ENCODE measurements at places on chromosomes 2 and 18. TPM values are rescaled to one million over a fixed set of nuclear protein-coding genes. Genes with fewer than 3 reads are reported as not detected.

DNA sequence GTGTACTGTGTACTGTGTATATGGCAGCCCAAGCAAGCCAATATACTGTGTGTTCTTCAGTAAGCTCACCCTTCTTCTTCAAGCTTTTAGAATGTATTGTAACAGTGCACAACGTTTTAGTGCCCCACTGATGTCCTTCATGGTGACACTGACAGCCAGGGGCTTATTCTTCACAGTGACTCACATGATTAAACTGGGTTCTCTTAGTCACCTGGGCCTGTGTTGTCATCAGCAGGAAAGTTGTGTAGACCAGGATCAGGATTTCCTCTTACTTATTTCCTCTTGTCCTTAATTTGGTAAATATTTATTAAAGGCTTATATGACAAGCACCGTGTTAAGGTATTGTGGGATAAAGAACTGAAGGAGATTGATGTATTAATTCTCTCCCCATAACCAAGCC is 67.9 kb upstream of the THOC1 start:
- no peak for DNase-seq

DNA sequence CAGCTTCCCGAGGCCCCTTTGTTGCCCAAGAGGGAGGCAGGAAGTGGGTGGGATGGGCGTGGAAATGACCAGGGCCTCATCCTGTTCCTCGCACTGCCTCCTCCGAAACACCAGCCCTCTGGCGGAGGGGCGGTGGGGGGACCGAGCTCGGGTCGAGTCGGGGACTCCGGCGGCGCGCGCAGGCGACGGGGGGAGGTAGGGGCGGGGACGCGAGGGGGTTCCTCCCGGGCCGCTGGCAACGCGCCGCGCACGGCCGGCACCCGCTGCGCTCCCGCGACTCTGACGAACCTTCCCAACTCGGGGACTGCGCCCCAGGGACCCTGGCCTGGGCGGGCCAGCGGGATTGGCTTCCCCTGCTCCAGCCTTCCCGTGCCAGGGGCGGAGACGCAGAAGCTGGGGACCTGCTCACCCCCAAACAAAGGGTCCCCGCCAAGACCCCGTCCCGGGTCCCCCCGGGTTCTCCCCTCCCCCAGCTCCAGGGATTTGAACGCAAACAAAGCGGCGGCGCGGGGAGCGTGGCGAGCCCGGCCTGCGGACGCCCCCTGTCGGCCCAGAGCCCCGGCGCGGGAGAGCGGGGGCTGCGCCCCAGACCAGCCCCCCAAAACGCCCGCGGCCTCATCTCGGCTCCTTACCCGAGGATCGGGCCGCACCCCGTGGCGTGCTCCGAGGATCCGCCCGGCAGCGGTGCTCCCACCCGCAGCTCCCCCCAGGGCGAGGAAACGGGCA is 1.2 kb downstream of the SEMA4C start:
- peak; percentile 90 for DNase-seq

GRCh38 chr2:141380008-141380979 is 750.5 kb downstream of the LRP1B start:
- DNase-seq: no peak

DNA sequence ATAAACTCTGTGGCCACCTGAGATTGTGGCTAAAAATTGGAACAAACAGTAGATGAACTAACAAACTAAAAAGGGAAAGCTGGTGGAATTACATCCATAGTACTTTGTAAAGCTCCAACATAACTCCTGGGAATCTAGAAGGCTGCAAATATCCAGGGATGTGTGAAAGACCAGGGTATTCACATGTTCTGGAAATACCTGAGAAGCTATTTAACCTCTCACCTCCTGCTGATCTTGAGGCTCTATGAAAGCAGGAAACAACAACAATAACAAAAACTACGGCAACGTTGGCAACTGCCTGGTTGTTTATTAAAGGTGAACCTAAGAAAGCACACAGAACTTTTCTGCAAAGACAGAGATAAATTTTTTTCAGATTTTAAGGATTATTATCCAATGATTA is 171.3 kb downstream of the CCDC178 start:
- DNase-seq: no peak

The GREB1 gene
- 7.5 TPM for polyA plus RNA-seq

GRCh38 chr2:178999476-178999875 is 50.5 kb downstream of the CCDC141 start:
- DNase-seq: no peak

- no peak for DNase-seq
These were observed 26.8 kb upstream of the NABP1 start for GRCh38 chr2:191650896-191651773.

GRCh38 chr2:153917570-153917969 is 45.8 kb downstream of the GALNT13 start:
- no peak for DNase-seq

The OXER1 gene
- 11.2 TPM for polyA plus RNA-seq

GRCh38 chr18:52000435-52000834 is 339.6 kb upstream of the DCC start:
- no peak for DNase-seq

DNA sequence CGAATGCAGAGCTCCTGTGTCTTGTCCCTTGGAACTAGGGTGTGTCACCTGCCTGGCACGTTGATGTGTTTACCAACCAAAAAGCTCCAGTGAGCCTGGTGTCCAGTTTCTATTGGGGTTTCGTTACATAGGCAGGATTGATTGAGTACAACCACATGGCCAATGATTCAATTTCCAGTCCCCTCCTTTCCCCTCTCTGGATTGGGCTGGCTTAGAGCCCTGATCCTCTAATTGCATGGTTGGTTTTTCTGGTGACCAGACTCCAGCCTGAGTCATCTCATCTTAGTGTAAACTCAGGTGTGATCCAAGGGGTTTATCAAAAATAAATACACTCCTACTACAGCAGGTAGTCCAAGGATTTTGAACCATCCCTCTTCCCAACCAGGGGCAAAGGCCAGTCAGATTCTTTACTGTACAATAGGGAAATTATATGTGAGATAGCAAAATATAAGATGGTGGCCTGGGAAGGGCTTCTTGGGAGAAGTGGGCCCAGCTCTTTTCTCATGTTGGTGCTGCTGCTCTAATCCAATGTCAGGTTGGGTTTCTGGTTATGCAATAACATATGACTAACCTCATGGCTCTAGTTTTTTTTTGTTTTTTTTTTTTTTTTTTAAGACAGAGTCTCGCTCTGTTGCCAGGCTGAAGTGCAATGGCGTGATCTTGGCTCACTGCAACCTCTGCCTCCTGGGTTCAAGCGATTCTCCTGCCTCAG is 64.7 kb upstream of the MGAT5 start:
- DNase-seq: no peak

The DLX1 gene
- polyA plus RNA-seq: 0.64 TPM

DNA sequence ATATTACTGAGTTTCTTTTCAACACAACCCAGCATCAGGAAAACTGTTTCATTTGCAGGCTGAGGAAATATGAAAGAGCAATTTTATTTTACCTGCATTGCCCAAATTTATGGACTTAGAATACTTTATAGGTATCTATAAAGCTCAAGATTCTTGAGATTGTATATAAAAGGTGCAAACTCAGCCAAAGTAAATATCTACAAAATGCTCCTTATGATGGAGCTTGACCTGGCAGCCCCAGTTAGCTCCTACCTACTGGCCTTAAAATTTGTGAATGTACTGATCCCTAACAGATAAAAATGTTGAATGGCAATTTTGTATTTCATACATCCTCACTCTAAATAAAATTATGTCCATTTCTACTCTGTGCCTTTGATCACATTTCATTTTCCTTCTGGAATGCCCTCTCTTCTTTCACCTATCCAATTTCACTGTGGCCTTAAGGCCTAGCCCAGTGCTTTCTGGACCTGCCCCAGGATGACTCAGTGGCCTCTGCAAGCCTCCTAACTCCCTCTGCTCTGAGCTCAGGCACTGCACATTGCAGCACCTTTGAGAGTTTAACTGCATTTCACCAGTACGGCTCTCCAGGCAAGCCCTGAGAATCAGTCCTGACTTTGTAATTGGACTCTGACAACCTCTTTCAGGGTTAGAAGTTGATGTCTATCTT is 125.9 kb downstream of the ANTXR1 start:
- peak; percentile 85 for DNase-seq

The LTBP1 gene
- 10.9 TPM for polyA plus RNA-seq

The ARMC9 gene
- polyA plus RNA-seq: 22.0 TPM

GRCh38 chr2:233810385-233810784 is 32.3 kb downstream of the MROH2A start:
- DNase-seq: no peak

GRCh38 chr2:84768840-84769239 is 112.0 kb downstream of the TRABD2A start:
- DNase-seq: no peak

The CXCR1 gene
- polyA plus RNA-seq: 0.20 TPM

DNA sequence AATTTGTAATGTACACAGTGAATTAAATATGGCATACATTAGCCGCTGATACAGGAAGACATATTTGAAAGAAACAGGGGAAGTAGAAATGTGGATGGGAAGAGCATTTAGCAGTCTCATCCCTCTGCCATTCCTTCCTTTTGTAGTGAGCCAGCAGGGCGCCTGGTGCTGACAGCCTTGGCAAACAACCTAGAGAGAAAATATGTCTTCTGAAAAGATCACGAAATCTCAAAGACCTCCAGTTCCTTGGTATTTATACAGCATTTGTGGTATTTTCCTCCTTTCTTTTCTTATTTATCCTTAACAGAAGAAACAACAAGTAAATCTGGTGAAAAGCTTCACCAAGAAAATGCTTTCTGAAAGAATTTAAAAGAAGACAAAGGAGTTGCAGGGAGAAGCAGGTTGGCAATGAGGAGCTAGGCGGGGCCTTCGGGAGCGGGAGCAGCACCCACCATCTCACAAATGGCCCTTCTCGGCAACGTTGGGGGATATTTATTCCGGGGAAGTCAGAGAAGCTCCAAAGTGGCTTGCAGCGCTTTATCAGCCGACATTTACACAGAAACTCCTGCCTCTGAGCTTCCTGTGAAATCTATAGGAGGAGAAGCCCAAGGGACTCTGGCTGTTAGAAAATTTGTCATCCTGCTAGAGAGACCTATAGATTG is 406.1 kb upstream of the NRP2 start:
- no peak for DNase-seq

DNA sequence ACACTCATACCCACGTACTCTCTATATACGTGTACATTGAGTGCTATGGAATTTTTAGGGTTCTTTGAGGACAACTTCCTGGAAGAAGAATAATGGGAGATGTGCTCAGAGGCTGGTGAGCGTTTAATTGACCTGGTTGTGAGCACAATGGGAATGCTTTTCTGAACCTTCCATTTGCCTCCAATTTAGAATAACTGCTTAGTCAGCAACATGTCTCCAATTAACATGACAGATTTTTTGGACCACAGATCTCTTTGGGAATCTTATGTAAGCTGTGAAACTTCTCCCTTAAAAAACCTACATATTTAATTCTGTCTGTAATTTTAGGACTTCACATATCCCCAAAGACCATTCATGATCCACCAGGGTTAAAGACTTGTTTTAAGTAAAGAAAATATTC is 166.7 kb upstream of the TNP1 start:
- no peak for DNase-seq
